ENCODE measurements at places on chromosomes 13 and 19.

- DNase-seq: peak; percentile 55
Measured at GRCh38 chr13:66501181-66501580, 729.0 kb downstream of the PCDH9 start.

- no peak for DNase-seq
Measured at GRCh38 chr19:50830266-50831025, 2.9 kb downstream of the KLK15 start.

DNA sequence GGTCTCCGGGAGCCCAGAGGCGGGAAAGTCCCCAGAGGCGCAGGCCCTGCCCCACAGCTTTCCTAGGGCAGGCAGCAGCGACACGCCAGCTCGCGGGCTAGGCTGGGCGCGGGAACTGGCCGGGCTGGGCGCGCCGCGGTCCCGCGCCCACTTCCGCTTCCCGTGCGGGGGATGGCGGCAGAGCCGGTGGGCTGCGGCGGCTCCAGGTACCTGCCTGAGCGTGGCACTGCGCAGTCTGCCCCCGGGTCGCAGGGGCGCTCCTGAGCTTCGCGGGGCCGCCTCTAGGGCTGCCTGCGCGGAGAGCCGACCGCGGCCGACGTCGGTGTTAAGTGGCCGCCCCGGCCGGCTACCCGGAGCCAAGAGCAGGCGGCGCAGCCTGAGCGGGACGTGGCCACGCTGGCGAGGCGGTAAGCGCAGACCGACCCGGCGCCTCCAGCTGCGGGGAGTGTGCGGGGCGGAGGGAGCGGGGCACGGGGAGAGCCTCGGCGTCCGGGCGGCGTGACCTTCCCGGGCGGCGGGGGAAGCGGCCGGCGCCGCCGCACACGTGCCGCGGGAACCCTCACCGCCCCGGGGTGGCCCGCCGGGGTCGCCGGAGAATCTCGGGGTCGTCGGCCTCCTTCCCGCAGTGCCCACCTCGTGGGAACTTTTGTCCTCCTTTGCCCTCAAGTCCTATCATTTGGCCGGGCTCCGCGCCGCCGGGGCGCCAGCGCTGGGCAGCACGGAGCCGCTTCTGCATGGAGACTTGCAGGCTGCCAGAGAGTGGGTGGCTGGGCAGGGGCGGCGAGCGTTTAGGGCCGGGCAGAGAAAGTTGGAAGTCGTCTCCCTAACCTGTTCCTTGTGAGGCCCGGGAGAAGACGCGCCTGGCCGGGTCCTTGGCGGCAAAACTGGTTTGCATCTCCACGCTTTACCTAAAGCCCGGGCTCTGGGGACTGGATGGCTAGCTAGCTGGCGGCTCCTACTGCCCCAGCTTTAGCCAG, 31.4 kb upstream of the MPHOSPH8 start:
- DNase-seq: peak; percentile 59

DNA sequence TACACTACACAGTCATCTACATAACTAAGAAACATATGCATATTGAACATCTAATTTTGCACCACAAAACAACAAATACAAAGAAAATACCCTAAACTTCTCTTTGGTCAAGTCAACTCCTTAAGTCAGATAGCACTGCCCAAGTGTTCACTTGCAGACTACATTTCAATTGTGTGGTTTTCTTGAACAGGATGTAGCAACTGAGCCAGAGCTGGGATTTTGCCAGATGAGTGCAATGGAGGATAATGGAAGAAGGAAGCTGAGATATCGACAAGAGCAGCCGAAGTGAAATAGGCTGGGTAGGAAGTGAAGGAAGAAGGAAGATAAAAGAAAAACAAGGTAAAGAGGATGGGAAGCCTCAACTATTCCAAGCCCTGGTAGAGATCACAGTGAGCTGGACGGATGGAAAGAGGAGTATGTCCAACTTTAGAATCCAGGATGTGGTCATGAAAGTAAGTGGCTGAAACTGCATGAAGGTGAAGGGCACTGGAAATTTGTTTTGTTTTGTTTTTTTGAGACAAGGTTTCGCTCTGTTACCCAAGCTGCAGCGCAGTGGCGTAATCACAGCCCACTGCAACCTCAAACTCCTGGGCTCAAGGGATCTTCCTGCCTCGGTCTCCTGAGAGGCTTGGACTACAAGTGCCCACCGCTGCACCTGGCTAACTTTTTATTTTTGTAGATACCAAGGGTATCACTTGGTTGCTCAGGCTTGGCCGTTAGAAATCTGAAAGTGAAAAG, 15.0 kb downstream of the NUFIP1 start:
- no peak for DNase-seq

- DNase-seq: no peak
Measured at GRCh38 chr19:1181606-1182005, 7.5 kb upstream of the SBNO2 start.

DNA sequence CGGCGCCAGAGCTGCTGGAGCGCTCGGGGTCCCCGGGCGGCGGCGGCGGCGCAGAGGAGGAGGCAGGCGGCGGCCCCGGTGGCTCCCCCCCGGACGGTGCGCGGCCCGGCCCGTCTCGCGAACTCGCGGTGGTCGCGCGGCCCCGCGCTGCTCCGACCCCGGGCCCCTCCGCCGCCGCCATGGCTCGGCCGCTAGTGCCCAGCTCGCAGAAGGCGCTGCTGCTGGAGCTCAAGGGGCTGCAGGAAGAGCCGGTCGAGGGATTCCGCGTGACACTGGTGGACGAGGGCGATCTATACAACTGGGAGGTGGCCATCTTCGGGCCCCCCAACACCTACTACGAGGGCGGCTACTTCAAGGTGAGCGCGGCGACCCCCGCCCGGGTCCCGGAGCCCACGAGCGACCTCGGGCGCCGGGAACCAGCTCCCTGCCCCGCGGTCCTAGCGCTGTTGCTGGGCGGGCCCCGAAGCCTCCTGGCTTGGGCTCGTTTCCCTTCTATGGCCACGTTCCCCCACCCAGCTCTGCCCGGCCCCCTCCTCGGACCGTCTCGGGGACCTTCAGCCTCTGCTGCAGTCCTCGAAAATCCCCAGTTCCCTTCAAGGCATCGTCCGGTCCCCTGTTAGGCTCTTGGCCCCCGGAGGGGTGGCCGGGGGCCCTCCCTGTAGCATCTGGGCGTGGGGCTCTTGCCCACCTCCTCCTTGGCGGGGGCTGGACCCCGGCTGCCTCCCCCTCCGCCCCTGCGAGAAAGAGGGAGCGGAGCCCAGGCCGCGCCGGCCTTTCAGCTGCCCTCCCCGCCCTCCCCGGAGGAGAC, at the start of gene CDC34:
Gene CDC34 (plus strand): TSS at position 8 of the 808 bp plus-strand sequence. CDS start 172 bp downstream, at position 180.
- DNase-seq: no peak

- DNase-seq: no peak
Measured at GRCh38 chr19:12865746-12866415, 15.4 kb downstream of the DNASE2 start.

GRCh38 chr13:62875118-62875640, 1459.5 kb upstream of the PCDH20 start:
- DNase-seq: no peak

GRCh38 chr19:52237771-52238400, 31.5 kb upstream of the ZNF766 start:
- DNase-seq: peak; percentile 69
